ENCODE measurements at places on chromosomes 3 and 15.

DNA sequence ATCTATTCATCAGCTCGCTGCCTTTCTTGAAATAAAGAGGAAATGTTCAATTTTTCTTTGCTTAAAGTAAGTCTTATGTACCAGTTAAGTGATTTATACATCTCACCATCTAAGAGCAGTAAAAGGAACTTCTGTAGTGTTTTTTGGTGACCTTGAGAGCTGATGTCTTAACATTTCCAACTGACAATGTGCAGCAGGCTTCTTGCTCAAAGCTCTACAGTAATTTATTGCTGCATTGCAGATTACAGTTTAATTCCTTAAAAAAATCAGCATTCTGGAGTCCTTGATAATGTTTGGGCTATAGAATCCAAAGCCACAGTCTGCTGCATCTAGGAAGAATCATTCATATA lies 61.6 kb downstream of the DIPK2A start:
- DNase-seq, result no peak

DNA sequence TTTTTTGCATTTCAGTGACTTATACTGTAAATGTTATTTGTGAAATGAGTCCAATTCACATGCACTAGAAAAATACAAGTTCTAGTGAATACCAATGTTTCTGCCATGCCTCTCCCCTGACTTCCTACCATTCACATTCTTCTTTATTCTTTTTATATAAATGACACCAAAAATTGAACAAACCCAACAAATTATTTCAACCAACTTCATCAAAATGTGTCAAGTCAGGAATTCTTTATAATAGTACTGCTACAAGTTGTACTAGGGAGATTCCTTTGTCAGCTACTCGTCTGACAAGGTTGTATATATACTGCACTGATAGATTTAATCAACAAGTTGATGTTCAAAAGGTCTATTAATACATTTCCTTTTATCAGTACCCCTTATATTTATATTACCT lies 3.0 kb downstream of the TBL1XR1 start:
- DNase-seq, result no peak

DNA sequence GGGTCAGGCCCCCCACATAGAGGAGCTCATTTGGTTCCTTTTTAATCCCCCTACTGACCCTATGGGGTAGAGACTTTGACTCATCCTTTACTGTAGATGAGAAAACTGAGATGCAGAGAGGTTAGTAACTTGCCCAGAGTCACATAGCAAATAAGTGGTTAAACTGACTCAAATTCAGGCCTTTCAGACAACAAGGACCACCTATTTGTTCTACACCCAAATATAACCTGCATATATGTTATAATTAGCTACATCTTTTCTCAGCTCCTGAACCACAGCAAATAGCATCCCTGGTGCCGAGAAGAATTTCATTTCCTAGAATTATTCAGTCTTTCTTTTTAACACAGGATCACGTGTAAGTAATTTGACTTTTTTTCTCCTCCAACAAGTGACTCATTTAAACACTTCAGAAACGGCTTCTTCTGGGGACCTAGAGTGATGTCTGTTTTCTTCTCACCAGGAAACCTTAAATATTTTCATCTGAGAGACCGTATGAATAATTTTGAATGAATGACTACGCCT lies 57.4 kb downstream of the MGLL start:
- no peak for DNase-seq

DNA sequence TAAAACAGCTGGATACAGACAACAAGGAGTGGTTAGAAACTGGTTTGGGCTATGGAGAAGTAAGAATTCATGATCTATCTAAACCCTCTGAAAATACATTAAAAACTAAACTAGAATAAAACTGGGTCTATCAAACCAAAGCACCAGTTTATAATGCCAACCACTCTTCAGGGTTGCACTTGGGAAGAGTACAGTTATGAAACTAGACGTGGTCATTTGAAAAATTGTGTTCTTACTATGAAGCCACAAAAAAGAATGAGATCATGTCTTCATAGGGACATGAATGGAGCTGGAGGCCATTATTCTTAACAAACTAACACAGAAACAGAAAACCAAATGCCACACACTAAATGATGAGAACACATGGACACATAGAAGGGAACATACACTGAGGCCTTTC lies 103.8 kb downstream of the GAP43 start:
- DNase-seq, result no peak

DNA sequence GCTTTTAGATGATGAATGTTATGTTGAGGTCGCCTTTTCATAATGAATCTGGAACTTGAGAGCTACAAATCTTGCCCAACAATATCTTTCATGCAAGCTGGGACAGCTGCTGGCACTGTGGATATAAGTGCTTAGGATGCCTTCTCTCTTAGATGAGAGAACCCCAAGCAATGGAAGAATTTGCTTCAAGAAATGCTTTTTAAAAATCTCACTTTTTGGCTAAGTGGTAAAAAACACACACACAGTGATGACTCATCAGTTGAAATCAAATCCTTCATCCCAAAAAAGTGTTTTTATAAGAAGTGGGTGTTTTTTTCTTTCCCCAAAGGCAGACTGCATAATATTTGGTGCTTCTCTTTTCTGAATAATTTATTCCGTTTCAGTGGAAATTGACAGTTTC lies 38.4 kb upstream of the GALNT15 start:
- DNase-seq, result no peak

DNA sequence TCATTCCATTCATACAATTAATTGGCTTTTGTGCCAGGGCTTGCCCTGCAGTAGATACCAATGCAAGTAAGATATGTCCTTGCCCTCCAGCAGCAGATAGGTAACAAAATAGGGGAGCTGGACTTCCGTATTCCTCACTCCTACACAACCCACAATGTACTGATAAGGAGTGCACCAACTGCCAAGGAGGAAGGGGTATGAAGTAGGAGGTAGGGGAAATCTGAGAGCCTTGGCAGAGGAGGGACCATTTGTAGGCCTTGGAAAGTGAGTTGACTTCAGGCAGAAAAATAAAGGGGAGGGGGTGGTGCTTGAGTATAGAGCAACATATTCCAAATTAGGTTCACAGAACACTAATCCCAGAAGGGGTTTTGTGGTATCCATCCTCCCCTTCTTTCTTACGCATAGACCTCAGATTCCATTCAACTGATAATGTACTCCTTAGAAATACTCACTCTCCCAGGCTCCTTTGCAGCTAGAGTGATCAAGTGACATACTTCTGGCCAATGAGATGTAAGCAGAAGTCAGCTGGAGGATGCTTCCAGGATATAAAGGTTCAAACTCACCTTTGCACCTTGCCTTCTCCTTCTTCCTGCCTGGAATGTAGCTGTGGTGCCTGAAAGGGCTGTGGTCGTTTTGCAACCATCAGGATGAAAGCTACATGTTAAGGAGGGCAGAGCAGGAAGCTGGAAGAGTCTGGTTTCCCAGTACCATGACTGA lies 127.1 kb upstream of the SMAD3 start:
- no peak for DNase-seq

DNA sequence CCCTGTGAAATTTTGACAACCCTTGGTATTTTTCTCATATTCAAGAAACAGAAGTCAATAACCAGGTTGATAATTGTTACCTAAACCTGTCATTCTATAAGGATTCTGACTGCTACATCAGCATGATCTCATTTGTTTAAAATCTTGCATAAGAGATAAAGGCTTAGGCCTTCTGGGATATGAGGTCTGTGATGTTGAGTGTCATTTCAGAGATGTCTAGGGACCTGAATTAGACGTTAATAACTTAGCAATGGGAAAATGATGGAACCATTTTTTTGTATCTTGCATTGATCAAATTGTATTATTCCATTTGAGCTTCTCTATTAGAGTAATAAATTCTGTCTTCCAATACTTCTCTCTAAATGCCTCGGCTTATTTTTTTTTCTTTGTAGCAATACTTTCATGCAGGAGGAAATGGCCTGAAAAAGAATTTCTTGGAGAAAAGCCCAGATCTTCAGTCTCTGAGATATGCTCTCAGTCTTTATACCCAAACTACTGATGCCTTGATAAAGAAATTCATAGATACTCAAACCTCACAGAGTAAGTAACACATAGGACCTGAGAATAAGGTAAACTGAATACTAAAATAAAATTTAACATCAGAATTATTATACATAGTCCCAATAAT lies 589.3 kb downstream of the UNC13C start:
- no peak for DNase-seq

GRCh38 chr3:9111866-9112265 lies 137.6 kb downstream of the SRGAP3 start:
- DNase-seq, result no peak

- no peak for DNase-seq
Measured at GRCh38 chr15:56327721-56328502, 37.3 kb upstream of the TEX9 start.

GRCh38 chr3:102460579-102460978 lies 25.8 kb downstream of the ZPLD1 start:
- DNase-seq, result no peak

GRCh38 chr3:183274609-183275008 lies 21.6 kb downstream of the B3GNT5 start:
- no peak for DNase-seq

GRCh38 chr3:130576375-130577266 lies 59.6 kb downstream of the COL6A6 start:
- DNase-seq, result no peak

- no peak for DNase-seq
Measured at GRCh38 chr15:46703020-46703861, 1014.1 kb upstream of the SEMA6D start.

DNA sequence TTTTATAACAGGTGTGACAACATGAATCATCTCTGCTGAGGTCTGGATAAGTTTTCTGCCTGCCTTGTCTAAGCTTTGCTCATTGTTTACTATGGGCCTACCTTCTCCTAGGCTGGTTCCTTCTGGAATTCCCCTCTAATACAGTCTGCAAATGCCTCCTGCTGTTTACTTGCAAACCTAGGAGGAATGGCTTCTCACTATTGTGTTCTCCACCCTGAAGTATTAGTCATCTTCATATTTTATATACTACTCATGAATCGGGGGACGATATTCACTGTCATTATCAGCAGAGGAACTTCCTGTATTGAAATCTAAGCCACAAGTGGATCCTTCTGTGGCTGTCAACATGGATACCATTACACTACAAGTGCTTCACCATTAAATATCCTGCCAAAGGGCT lies 154.8 kb downstream of the PLCL2 start:
- no peak for DNase-seq

GRCh38 chr3:188126276-188126675 lies 27.7 kb upstream of the LPP start:
- DNase-seq, result no peak

- DNase-seq, result no peak
Measured at GRCh38 chr3:41330465-41330864, 131.2 kb downstream of the CTNNB1 start.

DNA sequence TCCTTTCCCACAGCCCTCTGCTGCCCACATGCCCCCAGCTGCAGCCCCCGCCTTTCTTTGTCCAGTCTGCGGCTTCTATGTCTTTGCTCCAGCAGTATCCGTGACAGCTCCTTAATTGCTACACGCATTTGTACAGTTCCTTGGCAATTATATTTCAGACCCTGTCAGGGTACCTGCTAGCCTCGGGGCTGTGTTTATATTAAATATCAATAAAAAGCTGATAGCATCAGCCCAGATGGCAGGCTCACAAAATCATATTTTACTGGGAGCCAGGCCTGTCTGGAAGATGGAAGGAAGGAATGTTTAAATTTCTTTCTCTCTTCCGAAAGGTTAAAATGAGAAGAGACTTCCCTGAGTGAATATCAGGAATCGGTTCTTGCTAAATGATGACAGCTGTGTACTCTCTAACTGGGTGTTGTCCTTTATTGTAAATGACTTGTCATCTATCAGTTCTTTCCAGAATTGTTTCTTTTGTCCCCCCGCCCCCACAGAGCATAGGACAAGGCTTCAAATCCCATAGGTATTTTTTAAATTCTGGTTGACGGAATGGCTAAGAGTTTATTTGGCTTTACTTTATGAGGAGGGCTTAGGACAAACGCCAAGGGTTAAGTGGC lies 378.1 kb downstream of the LRTM1 start:
- DNase-seq, result no peak

- DNase-seq, result no peak
Measured at GRCh38 chr15:67142767-67143100, 77.3 kb downstream of the SMAD3 start.

DNA sequence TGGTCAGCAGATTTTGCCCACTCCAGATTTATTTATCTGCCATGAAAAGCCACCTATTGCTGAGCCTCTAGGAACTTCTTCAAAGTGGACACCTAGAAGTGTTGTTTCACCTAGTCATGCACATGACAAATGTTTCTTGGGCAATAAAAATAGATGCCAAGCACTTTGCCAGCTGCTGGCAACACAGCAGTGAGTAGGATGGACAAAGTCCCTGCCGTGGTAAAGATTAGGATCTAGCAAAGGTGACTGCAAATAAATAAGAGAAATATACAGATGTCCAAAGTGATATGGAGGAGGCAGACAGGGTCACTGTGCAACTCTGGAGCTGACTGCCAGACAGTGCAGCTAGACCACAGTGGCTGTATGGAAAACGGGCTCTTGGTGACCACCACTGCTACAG lies 137.9 kb downstream of the SUCLG2 start:
- DNase-seq, result no peak

- peak; percentile 35 for DNase-seq
Measured at GRCh38 chr15:74174219-74174957, 878 bp downstream of the ISLR start.

GRCh38 chr15:48538941-48539340 lies 106.6 kb downstream of the FBN1 start:
- no peak for DNase-seq

- DNase-seq, result no peak
Measured at GRCh38 chr3:138919325-138919724, 27.6 kb downstream of the FOXL2 start.

- DNase-seq, result peak; percentile 73
Measured at GRCh38 chr3:119293871-119294695, at the start of gene ARHGAP31. Gene ARHGAP31, plus strand, starts transcription at chr3:119294383. Its CDS starts 522 bp downstream, at chr3:119294905.

GRCh38 chr3:179671747-179672242 lies 19.0 kb downstream of the USP13 start:
- no peak for DNase-seq

DNA sequence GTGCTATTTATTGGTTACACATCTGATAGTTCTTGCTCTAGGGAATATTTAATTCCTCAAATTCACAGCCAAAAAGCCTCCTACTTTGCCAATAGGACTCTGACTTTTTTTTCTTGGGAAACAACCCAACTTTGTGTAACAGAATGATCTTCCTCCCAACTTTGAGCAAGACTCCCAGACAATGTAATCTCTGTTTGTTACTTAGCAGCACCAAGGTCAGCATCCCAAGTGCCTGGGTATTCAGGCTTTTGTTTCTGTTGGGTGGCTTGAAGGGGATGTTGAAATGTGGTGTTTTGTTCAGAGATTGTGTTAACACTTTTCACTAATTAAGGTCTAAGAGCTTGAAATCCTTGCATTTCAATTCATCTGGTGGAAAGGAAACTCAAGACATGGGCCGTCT lies 115.8 kb downstream of the ADAMTS9 start:
- no peak for DNase-seq
